ENCODE measurements at places on chromosomes 1 and 21.

DNA sequence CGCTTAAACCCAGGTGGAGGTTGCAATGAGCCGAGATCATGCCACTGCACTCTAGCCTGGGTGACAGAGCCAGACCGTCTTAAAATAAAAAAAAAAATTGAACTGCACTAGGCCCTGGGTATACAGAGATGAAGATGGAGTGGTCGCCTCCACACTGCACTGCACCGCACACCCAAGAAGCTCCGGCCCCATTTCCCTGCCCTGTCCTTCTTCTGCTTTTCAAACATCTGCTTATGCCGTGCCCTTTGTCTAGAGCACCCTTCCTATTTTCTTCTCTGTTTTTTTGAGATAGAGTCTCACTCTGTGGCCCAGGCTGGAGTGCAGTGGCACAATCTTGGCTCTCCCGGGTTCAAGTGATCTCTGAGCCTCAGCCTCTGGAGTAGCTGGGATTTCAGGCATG, 17.4 kb downstream of the IQGAP3 start:
- DNase-seq: no peak

- DNase-seq: no peak
Observed at GRCh38 chr21:42524341-42525028, 10.8 kb downstream of the SLC37A1 start.

GRCh38 chr1:178530037-178530402, 17.1 kb downstream of the TEX35 start:
- no peak for DNase-seq

DNA sequence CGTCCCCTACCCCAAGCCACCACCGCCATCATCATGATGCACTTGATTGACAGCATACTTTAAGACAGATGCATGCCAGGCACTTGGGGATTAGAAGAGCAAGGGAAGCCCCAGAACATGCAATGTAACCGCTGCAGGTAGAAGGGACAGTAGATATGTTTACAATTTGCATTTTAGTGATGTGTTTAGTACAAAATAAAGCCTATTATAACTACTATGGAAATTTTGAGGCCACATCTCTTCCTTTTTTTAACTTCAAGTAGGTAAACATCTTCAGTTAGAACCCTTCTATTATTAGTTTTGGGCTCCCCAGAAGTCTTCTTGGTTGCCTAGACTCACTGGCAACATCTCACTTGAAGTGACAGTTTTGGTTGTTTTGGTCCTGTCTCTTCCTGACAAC, 25.3 kb downstream of the CR1L start:
- no peak for DNase-seq

GRCh38 chr1:117479086-117479485, 111.8 kb downstream of the MAN1A2 start:
- DNase-seq: no peak

- no peak for DNase-seq
Observed at GRCh38 chr1:197021716-197022115, 44.4 kb downstream of the CFHR5 start.

- DNase-seq: no peak
Observed at GRCh38 chr1:6209661-6210580, 4.0 kb downstream of the RNF207 start.

DNA sequence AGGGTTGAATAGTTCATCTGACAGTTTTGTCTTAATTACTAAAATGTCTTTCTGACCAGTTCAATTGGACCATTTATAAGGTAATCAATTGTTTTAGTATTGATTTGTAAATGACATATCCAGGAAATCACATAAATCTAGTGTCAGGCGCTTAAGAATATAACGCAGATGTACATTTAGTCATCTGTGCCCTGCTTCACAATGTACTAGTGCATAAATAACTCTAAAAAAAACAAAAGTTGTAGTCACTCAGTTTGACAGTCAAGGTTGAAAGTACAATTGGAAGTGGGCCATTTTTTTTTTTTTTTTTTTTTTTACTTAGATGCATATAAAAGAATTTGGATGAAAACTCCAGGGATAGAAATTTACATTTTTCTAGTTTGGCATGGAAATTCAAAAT, 490.4 kb downstream of the PTPRC start:
- DNase-seq: no peak

DNA sequence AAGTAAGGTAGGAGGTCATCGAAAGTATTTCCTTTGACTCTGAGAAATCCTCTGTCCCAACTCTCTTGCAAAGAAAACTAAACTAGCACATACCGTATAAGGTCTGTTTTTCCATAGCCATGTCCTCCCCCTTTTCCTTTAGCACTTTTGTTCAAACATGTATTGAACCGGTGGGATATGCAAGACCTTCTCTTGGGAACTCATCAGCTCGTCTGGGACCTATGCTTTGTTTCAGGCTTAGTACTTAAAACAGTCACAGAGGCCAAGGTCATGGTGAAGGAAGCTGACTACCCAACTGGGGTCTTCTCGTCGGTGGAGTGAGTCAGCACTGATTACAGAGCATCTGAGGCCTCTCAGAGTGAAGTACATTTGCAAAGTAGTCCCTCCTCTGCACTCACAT, 185.0 kb downstream of the ZBTB18 start:
- DNase-seq: no peak

Measured in stimulated activated CD8-positive, alpha-beta memory T cell treated with anti-CD3 and anti-CD28 coated beads, Interleukin-15, amount 100 ng/mL, for 1 hour (primary cell).